Left colon (tissue), 2 donors: ENCODE measurements at places on chromosomes 16 and 17. TPM values are rescaled to one million over a fixed set of nuclear protein-coding genes. Genes with fewer than 3 reads are reported as not detected.

- DNase-seq: no peak
Observed at GRCh38 chr17:17820463-17821158, 16.2 kb downstream of the SREBF1 start.

DNA sequence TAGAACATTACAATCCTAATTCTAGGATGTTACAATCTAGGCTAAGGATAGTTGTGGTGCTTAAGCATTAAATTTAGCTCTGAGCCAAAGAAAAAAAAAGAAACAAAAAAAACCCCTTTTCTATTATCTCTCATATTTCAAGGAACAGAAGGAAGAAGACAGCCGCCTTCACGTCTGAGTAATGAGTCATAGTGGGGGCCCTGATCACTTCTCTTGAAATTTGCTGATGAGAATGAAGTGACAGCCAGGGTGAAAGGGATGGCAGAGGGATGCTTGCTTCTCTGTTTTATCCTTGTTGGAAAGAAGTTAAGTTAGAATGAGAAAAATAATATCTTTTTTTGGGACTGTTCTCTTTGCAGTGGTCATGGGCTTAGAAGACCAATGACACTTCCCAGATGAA, 82.6 kb upstream of the MPHOSPH6 start:
- no peak for DNase-seq

- no peak for DNase-seq
Observed at GRCh38 chr16:23506606-23506994, 3.7 kb downstream of the GGA2 start.

The ABCA6 gene
- 5.7 TPM for total RNA-seq

- no peak for DNase-seq
Observed at GRCh38 chr17:27339198-27339835, 45.4 kb downstream of the WSB1 start.

The ATP2A1 gene
- total RNA-seq: 0.47 TPM

The CRISPLD2 gene
- 27.2 TPM for total RNA-seq

- no peak for DNase-seq
Observed at GRCh38 chr16:81821436-81822128, 42.5 kb downstream of the PLCG2 start.
